ENCODE measurements at places on chromosomes 3 and 15.

DNA sequence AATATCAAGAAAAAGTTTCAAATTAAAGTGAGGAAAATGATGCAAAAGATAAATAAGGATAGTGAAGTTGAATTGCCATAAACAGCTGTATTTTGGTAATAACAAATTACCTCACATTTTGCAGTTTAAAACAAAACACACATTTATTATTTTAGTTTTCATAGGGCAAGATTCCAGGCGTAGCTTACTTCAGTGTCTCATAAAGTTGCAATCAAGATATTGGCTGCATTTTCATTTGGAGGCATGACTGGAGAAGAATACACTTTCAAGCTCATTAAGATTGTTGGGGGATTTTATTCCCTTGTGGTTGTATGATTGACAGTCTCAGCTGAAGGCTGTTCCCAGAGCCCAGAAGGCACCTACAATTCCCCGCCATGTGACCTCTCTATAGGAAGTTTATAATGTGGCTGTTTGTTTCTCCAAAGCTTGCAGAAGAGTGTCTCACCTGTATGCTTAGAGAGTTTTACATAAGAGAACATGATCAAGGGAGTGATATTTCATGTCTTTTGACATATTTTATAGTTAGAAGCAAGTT lies 151.4 kb downstream of the OTOL1 start:
- DNase-seq = no peak

DNA sequence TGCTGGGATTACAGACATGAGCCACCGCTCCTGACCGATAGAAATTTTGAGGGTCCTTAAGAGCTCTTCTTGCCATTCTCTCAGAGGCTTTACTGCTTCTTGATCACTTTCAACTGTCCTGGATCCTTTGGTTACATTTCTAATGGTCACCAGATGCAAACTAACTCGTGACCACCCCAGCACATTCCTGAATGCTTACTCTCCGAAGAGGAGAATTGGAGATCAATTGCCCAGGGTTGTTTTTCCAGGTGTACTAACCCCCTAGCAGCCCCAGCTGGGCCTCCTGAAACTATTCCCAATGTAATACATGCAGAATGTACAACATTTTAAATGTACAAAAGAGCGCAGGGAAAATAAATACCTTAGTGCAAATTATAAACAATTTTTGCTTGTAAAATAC lies 65.1 kb upstream of the TBL1XR1 start:
- no peak for DNase-seq

DNA sequence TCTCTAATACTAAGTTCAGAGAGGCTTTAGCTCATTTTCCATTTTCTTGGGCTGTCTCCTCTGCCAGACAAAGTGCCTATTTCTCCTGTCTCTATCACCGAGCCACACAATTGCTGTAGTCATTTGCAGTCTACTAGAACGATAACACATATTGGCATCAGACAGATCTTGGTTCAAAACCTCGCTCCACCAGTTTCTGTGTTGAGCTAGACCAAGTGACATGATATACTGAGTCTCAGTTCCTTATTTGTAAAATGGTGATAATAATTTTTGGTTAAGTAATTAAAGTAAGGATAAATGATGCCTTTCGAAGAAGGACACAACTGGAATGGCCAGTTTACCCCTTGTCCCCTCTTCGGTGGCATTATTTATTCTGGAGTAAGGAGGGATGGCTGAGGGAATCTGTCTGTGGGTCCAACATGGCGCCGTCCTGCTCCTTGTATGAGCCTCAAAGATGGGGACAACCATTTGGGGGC lies 398 bp upstream of the RAB7A start:
- DNase-seq = no peak

DNA sequence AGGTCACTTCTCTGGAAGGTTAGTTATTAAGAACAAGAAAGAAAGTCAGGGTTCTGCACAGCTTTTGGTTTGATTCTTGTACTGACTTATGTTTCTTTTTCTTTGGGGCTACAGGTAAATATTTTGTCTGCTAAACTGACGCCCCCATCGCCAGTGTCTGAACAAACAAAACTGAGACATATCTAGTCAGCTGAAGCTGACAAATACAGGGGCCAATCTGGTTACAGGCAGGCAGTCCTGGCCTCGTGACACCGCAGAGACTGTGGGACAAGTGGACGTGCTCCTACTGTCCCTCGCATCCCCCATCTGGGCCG lies 4.6 kb upstream of the RPL14 start:
- no peak for DNase-seq

- DNase-seq = no peak
Measured at GRCh38 chr3:141858312-141858711, 18.1 kb upstream of the ATP1B3 start.

DNA sequence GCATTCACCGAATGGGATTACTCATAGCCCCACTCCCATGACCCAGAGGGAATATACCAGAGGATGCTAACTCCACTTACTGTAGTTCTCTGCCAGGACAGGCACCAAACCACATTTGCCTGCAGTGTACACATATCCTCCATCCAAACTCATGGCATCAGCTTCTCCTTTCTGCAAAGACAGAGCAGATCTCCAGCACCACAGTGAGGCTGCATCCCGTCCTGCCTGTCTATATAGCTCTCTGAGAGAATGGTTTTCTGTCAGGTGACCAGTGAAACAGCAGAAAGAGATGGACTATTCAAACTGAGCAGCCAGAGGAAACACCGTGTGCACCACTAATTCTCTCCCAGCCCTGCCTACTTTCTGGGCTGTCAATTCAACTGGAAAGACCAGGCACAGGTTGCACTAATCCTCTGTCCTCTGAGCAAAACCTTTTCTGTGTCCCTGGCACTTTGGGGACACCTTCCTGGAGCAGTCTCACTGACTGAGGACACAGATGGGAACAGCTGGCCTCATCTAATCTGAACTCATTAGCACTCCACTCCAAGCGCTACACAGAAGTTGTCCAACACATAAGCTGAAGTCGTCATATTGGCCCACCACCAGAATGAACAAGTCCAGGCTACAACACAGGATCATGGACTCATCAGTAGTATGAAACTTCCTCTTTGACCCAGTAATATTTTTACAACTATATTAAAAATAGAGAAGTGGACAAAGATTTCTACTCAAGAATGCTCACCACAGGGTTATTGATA lies 17.3 kb downstream of the LTF start:
- DNase-seq = no peak

GRCh38 chr3:122577409-122578031 lies at the start of gene PARP15:
Gene PARP15 (plus strand): TSS chr3:122577650. CDS start chr3:122577668, 18 bp downstream.
- DNase-seq = no peak

DNA sequence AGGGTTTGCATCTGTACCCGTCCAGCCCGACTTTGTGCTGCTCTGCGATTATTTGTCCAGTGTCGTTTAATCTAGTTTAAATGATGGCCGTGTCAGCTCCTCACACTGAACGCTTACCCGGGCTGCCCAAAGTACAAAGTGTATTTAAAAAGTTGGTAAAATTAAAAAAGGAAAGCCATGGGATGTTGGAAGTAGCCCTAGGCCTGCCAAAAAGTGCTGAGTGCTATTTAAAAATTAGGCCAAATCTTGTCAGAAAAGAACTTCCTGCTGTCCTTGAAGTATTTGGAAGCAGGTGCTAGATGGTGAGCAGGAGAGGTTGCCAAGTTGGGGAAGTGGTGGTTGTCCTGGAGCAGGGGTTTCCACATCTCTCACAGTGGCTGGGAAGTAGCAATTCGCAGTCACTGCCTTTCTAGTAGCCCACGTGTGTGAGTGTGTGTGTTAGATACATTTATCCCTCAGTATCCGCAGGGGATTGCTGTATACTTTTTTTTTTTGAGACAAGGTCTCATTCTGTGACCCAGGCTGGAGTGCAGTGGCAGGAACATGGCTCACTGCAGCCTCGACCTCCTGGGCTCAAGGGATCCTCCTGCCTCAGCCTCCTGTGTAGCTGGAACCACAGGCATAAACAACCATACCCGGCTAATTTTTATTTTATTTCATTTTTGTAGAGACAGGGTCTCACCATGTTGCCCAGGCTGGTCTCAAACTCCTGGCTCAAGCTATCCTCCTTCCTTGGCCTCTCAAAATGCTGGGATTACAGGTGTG lies 664 bp downstream of the PPCDC start:
- no peak for DNase-seq

DNA sequence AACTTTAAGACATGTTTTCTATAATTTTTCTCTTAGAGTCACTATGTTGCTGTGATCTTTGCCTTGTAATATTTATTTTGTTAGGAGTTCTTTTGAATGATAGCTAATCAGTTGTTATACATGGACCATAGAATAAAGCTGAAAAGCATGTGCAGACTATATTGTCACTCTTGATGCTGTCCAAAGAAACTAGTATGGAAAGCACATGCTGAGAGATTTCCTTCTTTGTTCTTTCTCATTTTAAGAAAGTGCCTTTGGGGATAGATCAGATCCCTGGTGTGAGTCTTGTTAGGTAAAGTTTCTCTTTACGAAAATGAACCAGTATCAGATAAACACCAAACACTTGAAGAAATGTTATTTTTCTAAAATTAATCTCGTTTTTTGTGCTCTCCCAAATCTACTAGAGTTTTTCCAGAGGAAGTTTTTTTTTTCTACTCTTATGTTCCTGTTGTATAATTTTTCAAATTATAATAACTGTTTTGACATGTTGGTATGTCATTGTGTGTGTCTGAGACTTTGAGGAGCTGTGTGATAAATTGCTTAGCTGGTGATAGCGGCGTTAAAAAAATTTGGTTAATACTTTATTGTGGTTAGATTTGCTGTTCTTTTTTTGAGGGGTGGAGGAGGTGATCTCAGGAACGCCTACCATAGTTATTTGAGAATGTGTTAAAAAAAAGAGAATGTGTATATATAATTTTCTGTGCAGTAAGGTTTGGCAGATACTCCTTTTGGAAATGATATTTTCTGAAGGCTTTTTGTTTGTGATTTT lies 2.2 kb downstream of the PIAS1 start:
- DNase-seq = no peak

All from NCI-H2081 treated with DMSO at 0.1 percent for 48 hours (cell line).